Naive thymus-derived CD4-positive, alpha-beta T cell (primary cell): ENCODE measurements at places on chromosomes 13 and 19. TPM values are rescaled to one million over a fixed set of nuclear protein-coding genes. Genes with fewer than 3 reads are reported as not detected.

DNA sequence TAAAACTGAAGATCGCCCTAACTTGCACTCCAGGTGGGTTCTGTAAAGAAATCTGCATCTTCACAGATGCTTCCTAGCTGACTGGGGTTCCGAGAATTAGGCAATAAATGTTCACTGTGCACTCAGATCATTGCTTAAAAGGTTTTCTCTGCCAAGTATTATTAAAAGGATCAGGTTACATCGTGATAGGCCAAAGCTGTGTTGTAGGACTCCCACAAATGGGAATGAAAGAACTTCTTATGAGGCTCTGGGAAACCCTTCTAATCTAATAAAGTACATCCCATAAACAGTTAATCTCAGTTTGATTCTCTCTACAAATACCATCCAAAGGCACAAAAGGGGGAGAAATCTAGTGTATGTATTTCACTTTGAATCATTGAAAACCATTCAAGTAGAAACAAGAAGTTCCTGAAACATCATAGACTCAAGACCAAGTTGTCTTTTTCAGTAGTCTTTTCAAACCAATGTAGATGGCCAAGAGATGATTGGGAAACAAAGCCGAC, 7.1 kb upstream of the POU4F1 start:
- H3K4me1 ChIP-seq, result peaks cover 24% of the 10 kb centered on the region
- peaks cover 19% of the 10 kb centered on the region for H3K27me3 ChIP-seq
- no peak overlapping the region for H3K27ac ChIP-seq
- H3K36me3 ChIP-seq, result no peaks in the 10 kb centered on the region
- H3K4me3 ChIP-seq, result no peak overlapping the region

DNA sequence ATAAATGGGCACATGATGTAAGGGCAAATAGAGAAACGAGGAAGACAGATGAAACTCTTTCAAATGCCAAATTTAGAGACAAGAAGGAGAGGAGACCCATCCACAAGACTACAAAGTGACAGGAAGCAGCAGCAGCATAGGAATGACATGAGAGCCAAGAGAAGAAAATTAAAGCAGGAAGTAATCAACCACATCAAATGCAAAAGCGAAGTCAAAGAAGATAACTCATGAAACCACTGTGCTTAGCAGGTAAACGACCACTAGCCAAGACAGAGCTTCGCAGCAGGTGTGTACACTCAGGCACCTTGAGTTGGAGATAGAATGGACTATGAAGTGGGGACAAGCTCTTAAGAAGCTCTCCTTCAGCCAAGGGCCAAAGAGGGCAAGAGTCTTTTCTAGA, 64.1 kb downstream of the KLF12 start:
- no peak overlapping the region for H3K27ac ChIP-seq
- peak; percentile 82 for DNase-seq
- H3K4me1 ChIP-seq, result peaks cover 51% of the 10 kb centered on the region
- H3K36me3 ChIP-seq, result no peaks in the 10 kb centered on the region

DNA sequence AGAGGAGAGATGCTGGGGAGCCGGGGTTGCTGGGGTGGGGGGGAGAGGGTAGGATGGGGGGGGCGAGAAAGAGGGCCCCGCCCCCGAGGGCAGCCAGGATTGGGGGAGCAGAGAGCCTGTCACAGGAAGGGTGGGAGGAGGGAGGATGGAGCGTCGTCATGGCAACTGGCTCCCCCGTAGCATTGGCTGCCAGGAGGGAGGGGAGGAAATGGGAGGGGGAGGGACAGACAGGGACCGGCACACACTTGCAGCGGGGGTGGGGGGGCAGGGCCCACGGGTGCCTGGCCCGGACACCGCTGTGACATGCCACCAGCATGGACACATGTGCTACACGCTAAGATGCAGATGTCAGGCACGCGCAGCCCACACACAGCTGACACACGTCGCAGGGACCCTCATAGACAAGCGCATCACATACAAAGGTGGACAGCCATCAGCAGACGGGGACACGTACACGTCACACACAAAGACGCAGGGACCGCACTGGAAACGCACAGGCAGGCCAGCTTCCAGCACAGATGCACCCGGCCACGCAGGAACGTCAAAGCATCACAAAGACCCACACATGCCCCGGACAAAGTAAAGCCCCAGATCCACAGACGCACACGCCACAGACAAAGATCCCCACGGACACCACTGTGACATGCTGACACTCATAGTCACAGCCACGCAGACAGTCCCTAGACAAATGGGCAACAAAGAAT, at the start of gene LMTK3:
Gene LMTK3 (minus strand): TSS at position 36 of the 704 bp plus-strand sequence. CDS start 259 bp downstream, outside the sequence.
- peak; percentile 96 for DNase-seq
- peak within 1 kb of the TSS; percentile 82 for H3K27ac ChIP-seq
- no peaks in the 10 kb centered on the region for H3K36me3 ChIP-seq

LAIR1 gene
- 48.6 TPM for polyA plus RNA-seq

- no peaks in the 10 kb centered on the region for H3K4me1 ChIP-seq
- H3K4me3 ChIP-seq, result no peak overlapping the region
- no peaks in the 10 kb centered on the region for H3K27me3 ChIP-seq
- no peaks in the 10 kb centered on the region for H3K36me3 ChIP-seq
Measured at GRCh38 chr19:54262066-54262465, 5.0 kb upstream of the LILRB5 start.

DNA sequence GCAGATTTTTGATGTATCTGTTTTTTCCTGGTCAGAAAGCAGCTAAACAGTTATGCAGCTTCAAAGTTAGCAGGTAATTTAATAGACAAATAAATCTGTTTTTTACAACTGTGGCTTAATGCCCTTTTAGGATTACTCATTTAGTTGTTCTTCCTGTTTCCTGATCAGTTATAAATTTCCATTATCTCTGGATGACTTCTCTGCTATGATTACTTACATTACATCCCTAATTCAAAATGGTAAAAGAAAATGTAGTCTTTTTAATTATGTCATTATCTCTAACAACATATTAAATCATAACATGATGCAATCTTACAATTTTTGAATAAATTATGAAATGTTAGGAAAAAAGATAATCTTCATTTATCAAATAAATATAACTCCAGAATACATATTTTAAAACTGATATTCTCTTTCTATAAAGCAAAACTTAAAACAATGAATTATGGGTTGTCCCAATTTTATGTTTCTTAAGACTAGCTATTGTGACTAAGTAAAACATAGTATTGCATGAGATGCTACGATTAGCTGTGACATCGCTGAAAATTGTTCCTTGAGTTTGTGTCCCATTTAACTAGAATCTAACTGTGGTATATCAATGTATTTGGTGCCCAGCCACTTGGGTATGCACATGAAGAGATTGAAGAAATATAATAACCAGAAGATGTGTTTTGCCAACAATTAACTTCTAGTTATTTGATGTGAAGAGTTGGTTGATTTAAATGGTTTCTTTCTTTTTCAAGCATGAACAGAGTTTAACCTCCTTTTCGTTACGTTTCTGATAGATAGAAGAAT, 605.3 kb upstream of the SPRY2 start:
- H3K27ac ChIP-seq, result no peak overlapping the region
- H3K27me3 ChIP-seq, result no peaks in the 10 kb centered on the region
- H3K36me3 ChIP-seq, result no peaks in the 10 kb centered on the region
- DNase-seq, result no peak
- H3K4me1 ChIP-seq, result no peaks in the 10 kb centered on the region
- no peak overlapping the region for H3K4me3 ChIP-seq

CACNG7 gene
- not detected for polyA plus RNA-seq
